ENCODE measurements at places on chromosomes 3 and 15.
A peak's percentile ranks its signal among the peaks of the same experiment; 100 is the strongest.

- no peak for DNase-seq
Measured at GRCh38 chr3:132008837-132009236, 26.0 kb downstream of the CPNE4 start.

DNA sequence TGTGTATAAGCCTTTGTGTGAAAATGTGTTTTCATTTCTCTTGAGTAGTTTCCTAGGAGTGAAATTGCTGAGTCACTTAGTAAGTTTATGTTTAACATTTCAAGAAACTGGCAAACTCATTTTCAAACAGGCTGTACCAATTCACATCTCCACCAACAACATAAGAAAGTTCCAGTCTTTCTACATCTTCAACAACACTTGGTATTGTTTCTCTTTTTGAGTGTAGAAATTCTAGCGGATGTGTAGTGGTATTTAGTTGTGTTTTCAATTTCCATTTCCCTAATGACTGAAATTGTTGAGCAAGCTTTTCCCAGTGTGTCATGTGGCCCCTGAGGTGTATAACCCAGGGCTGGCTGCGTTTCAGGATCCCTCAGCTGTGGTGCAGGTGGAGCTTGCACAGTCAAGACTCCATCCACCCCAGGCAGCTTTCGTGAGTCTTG is 258.5 kb downstream of the PDCD6IP start:
- DNase-seq = peak; percentile 9

GRCh38 chr3:171508676-171509075 is 48.5 kb upstream of the TNIK start:
- DNase-seq = no peak

- no peak for DNase-seq
Measured at GRCh38 chr3:134810052-134810435, 15.0 kb downstream of the EPHB1 start.

DNA sequence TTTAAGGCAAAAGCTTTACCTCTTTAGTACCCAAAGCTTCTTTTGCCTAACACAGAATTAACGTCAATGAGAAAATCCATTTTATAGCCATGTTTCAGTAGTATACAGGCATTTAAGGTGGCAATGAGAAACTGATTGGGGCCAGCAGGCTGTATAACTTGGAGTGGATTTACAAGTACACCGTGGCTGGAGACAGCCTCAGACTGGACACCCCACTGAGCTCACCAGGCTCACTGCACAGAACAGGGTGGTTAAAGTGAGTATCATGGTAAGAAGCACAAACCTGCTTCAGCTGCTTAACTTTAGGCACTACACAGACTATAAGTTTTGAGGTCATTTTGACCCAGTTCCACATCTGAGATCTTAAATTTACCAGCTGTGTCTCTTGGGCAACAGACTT is 8.9 kb downstream of the CPOX start:
- no peak for DNase-seq

GRCh38 chr3:18098960-18099587 is 326.1 kb downstream of the SATB1 start:
- peak; percentile 98 for DNase-seq

DNA sequence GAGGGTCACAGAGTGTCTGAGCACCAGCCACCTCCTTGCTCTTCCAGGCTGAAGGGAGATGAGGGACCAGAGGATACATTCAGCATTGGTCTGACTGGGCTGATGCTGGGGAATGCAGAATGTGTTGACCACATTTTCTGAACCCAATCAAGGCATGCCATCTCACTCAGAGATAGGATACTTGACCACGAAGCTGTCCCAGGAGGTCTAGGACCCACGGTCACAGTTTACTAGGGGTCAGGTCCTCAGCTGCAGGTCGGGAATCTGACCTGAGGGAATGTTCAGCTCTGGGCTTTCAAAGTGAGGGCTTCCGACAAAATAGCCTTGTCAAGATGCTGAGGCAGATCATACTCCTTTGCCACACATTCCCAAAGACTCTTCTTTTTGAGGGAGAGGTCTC is 19.6 kb downstream of the PLA2G4E start:
- DNase-seq = no peak

- DNase-seq = no peak
Measured at GRCh38 chr3:132841621-132842020, 119.4 kb upstream of the NPHP3 start.

DNA sequence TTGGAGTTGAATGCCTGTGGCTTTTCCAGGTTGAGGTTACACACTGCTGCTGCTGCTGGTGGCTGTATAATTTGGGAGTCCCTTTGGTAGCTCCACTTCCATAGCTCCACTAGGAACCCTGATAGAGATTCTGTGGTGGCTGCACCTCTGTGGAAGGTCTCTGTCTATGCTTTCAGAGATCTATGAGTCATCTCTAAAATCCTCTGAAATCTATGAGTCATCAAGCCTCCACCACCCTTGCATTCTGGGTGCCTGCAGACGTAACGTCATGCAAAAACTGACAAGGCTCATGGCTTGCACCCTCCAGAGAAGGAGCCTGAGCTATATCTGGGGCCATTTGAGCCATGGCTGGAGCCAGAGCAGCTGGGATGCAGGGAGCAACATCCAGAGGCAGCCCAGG is 1037.0 kb upstream of the CFAP20DC start:
- peak; percentile 79 for DNase-seq

GRCh38 chr3:149571381-149571780 is 86.4 kb downstream of the WWTR1 start:
- no peak for DNase-seq

GRCh38 chr3:52120556-52121463 is 33.4 kb downstream of the POC1A start:
- no peak for DNase-seq

DNA sequence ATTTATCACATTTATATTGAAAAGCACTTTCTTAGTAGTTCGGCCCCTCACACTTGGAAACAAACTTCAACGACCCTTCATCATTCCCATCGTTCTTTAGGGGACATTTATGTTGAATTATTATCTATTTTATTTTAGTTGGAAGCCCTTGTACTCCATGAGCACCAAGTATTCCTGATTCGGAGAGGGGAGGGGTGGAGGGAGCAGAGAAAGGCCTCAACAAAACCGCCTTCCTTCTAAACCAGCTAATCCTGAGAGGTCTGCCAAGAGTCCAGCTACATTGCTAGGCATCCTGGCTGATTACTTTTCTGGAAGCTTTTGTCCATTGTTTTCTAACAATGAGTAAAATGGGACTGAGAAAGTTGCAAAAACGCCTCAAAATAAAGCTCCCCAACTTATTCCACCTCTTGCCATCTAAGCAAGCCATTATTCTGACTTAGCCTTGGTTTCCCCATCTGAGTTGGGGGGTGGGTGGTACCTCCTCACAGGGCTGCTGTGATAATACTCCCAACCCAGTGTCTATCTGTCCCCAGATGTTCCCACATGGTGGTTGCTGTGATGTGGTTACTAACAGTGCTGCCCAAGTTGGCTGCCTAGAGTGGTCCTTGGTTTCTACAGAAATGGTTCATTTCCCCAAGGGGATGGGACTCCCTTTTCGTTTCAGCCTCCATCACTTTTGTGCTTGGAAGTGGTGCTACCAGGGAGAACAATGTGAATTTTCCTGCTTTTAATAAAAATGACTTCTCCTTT is 1.2 kb upstream of the TMEM158 start:
- DNase-seq = no peak

- no peak for DNase-seq
Measured at GRCh38 chr3:152097770-152098169, 171.0 kb upstream of the MBNL1 start.

GRCh38 chr15:87680208-87680607 is 576.3 kb downstream of the NTRK3 start:
- no peak for DNase-seq

- DNase-seq = peak; percentile 95
Measured at GRCh38 chr3:141336672-141337522, 31.4 kb upstream of the ZBTB38 start.

- DNase-seq = no peak
Measured at GRCh38 chr3:123423806-123424205, 25.1 kb downstream of the ADCY5 start.

- peak; percentile 70 for DNase-seq
Measured at GRCh38 chr3:55668359-55668758, 181.3 kb upstream of the WNT5A start.

GRCh38 chr3:42070524-42070923 is 20.6 kb upstream of the TRAK1 start:
- DNase-seq = peak; percentile 48

GRCh38 chr3:4750306-4750968 is 228.8 kb upstream of the BHLHE40 start:
- DNase-seq = peak; percentile 46

DNA sequence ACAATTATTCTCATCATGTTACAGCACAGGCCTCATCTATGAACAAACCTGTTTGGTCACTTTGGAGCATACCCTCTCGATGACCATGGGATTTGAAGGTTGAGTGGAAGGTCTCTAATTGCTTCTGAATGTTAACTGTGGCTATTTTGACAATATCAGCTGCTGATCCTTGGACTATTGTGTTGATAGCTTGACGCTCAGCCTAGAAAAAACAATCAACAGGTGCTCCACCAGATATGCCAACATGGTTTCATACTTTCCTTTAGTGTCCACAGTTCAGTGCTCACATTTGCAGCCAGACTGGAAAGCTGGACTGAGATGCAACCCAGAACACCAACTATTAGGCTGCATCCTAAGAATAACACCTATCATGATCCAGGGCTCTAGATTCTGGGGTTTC is 109.7 kb downstream of the POLQ start:
- no peak for DNase-seq

DNA sequence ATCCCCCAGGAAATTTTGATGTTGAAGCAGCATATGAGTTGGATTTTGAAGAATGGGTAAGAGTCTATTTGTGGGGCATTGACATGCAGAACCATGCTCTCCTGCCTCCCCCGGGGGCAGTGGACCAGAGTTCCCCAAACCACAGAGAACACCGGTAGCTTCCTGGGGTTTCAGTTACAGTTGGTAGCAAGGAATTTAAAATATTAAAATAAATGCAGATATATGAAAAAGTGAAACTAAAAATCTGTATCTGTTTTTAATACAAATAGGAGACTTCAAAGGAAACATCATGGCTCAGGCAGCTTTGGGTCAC is 37.4 kb downstream of the SLC9A9 start:
- no peak for DNase-seq

DNA sequence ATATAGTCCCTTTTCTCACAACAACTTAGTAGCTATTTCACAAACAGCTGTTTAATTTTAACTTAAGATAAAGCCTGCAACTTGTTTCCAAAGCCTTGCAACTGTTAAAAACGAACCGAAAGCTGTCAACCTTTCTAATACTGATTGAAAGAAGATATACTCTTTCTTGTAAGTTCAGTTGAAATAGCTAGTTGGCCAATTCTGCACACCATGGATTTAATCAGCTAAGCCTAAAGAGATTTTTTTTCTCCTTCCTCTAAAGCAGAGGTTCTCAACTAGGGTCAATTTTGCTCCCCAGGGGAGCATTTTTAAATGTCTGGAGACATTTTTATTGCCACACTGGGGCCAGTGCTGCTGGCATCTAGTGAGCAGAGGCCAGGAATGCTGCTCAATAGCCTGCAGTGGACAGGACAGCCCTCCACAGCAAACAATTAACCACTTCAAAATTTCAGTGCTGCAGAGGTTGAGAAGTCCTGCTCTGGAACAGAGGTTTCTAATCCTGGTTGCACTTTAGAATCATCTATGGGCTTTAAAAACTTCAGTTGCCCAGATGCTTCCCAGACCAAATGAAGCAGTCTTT is 26.2 kb downstream of the MINDY4B start:
- DNase-seq = no peak

- no peak for DNase-seq
Measured at GRCh38 chr15:52661909-52662308, 17.3 kb downstream of the ATOSA start.

DNA sequence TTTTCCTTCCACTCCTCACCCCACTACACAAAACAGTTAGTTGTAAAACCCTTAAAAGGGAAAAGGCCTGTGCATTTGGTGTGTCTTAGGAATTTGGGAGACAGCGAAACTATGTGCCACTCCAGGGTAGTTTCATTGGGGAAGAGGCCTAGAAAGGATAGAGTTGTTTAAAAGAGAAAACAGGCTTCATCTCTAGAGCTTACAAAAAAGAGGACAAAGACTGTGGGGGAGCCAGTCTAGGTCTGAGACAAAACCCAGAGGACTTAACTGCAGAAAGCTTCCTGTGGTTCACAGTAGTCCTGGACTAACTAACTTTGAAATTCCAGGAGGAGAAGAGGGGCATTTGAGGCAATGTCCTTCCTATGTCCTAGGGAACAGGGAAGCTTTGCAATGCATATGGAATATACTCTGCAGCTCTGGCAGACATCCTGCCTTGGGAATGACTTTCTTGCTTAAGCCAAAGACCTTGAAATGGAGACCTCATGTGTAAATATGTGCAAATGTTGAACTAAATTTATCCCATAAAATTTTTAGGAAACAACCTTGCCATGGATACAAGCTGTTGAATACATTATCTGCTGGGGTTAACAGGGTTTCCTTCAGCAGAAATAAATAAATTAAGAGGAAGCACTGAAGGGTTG is 159.4 kb downstream of the LSAMP start:
- no peak for DNase-seq

DNA sequence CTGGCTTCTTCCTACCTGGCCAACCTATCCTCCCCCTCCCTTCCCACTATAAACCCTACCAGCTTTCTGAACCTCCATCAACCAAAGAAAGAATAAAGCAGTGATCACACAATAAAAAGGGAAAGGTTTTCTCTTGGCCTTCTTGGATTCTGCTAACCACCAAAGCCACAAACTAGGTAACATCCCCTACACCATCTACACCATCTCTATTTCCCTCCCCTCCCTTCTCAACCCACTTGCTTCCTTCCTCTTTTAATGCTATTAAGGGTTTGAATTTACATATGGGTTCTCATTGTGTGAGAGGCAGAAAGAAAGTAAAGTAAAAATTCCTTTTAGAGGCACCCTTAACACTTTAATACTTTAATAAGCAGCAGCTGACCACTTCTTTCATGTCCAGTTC is 25.8 kb upstream of the RSL24D1 start:
- no peak for DNase-seq

DNA sequence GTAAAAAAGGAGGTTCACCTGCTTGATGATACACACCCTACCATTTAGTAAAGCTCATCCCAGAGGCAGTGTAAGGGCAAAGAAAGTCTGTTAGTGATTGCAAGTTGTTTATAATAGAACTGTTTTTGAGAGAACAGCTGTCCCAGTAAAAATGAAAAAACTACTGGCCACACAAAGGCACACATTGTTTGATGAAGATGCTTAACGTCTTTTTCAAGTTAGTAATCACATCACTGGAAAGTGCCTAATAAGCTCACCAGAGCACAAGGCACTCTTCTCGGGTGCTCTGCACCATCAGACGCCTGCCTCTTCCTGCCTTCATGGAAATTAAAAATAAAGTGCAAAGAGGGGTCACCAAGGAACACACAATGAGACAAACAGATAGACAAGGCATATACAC is 186.9 kb downstream of the PDZRN3 start:
- no peak for DNase-seq

- DNase-seq = peak; percentile 56
Measured at GRCh38 chr3:50525987-50526386, 22.6 kb upstream of the CACNA2D2 start.

Measured in M059J (cell line).